ENCODE measurements at places on chromosomes 1 and 21.

DNA sequence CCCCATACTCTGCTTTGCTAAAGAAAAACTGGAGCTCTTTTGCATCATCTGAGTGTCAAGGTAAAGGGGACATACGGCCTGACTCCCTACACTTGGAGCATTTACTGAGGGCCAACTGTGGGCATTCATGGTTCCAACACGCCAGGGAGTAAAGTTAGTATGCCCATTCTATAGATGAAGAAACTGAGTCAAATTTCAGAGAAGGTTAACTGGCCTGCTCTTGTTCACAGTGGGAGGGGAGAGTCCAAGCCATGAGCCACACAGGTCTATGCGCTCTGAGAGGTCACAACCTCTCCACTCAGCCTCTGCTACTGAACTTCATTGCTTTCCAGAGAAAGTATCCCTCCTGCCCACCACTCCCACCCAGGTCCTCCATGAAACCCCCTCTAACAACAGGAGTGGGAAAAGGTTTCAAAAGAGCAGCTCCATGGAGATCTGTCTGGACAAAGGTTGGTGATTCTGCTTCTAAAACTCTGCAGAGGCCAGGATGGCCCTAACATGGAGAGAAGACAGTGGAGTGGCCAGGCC, 6.8 kb upstream of the KCNN3 start:
- no peak for DNase-seq

- no peak for DNase-seq
Observed at GRCh38 chr1:14507262-14507661, 91.2 kb upstream of the KAZN start.

DNA sequence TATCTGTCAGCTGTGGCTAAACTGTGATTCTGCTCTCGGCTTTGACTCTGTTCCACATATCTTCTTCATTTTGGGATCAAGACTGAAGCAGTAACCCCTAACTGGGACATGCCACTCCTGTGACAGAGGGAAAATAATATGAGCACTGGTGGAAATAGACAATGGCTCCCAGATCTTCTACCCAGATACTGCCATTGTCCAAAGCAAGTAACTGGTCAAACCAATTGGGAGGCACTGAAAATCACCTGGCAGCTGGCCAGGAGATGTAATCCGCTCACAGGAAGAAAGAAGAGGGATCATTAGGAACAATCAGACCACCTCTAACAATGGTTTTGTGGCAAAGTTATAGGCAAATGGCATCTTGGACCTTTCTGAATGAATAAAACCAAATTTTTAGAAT, 10.7 kb downstream of the SNX7 start:
- DNase-seq = no peak

- DNase-seq = no peak
Observed at GRCh38 chr1:97989094-97989680, 68.4 kb upstream of the DPYD start.

GRCh38 chr1:112262316-112262715, 133.7 kb upstream of the CTTNBP2NL start:
- DNase-seq = no peak

GRCh38 chr1:21318714-21319159, 28.5 kb upstream of the ECE1 start:
- no peak for DNase-seq

GRCh38 chr1:37481289-37482003, 7.1 kb downstream of the ZC3H12A start:
- no peak for DNase-seq

DNA sequence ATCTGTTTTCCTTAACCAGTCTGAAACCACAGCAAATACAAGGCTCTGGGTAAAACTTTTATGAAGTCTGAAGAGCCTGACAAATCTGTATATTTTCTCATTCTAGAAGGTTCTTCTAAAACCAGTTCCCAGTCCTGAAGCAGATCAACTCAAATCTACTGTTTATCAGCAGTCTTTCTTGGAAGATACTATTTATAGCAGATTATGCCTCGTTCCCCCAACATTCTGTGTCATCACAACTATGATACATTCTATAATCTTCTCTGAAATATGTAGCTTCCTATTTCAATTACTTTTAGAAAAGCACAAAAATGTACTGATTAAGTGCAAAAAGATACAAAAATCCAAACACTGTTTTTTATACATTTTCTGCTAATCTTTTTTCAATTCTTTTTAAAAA, 67.5 kb downstream of the NIBAN1 start:
- DNase-seq = no peak

- no peak for DNase-seq
Observed at GRCh38 chr21:46180079-46180722, 4.1 kb downstream of the SPATC1L start.

- DNase-seq = no peak
Observed at GRCh38 chr21:46144464-46145070, 10.8 kb downstream of the FTCD start.

- DNase-seq = no peak
Observed at GRCh38 chr21:38438462-38438893, 59.8 kb downstream of the ERG start.

DNA sequence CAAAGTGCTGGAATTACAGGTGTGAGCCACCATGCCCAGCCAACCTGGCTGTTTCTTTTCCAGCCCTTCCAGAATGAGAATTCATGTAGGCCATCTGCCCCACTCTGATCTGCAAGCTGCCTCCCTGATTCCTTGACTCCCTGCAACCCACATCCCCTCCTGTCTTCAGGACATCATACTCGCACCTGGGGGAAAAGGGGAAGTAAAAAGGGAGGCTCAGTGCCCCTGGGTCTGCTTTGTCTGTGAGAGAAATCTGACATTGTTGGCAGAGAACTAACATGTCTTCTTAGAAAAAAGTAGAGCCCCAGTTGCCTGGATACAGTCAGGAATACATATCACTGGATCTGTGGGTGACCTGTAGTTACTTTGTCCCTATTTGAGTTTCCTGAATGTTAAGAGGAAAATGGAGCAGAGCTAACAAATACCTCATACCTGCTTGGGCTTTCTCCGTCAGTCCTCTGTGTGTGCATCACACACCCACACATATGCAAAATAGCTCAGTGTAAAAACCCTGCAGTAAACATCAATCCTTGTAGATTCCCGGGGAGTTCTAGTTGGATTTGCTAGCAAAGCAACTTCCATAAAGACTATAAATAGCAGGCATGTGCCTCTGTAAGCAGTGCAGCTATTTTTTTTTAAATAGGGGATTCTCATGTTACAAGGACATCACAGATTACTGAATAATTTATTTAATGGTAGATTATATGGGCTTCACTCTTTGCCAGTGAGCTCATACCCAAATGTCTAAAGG, 62.9 kb downstream of the TEX35 start:
- DNase-seq = no peak

- no peak for DNase-seq
Observed at GRCh38 chr1:12631571-12631970, 12.3 kb upstream of the AADACL4 start.

- no peak for DNase-seq
Observed at GRCh38 chr1:181179987-181180365, 91.5 kb downstream of the IER5 start.

- no peak for DNase-seq
Observed at GRCh38 chr1:20720631-20721091, 2.9 kb upstream of the KIF17 start.

GRCh38 chr1:221078260-221078965, 199.2 kb downstream of the HLX start:
- DNase-seq = no peak

- no peak for DNase-seq
Observed at GRCh38 chr1:243819438-243819839, 30.6 kb downstream of the AKT3 start.

GRCh38 chr1:180533266-180533987, 25.3 kb upstream of the OVAAL start:
- peak; percentile 20 for DNase-seq

- DNase-seq = no peak
Observed at GRCh38 chr1:25831569-25832196, 11.9 kb downstream of the MTFR1L start.

DNA sequence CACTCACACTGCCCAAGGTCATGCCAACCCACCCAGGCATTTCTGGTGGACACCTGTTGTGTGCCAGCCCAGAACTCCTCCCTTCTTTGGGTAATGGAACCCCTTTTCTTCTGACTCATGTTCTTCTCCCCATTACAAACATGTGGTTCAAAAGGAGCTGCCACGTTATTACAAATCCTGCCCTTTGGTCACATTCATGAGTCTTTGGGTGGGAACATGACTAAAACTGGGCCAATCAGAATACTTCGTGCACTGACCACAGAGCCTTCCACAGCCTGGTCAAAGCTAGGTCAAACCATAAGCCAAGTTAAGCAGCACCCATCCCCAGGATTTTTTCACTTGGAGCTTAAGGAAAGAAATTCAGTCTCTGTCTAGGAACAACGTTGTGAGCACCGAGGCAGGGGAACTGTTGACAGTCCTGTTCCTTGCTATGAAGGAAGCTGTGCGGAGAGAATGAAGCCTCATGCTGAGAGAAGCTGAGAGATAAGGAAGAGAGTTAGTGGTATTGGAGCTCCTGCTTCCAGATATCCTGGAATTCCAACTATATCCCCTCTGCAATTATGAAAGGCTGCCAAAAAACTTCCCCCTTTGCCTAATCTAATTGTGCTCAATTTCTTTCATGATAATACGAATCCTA, 46.8 kb upstream of the DIPK1A start:
- no peak for DNase-seq

GRCh38 chr1:41734201-41734970, 184.3 kb downstream of the HIVEP3 start:
- DNase-seq = no peak

- DNase-seq = no peak
Observed at GRCh38 chr1:193472838-193473398, 286.5 kb upstream of the B3GALT2 start.

DNA sequence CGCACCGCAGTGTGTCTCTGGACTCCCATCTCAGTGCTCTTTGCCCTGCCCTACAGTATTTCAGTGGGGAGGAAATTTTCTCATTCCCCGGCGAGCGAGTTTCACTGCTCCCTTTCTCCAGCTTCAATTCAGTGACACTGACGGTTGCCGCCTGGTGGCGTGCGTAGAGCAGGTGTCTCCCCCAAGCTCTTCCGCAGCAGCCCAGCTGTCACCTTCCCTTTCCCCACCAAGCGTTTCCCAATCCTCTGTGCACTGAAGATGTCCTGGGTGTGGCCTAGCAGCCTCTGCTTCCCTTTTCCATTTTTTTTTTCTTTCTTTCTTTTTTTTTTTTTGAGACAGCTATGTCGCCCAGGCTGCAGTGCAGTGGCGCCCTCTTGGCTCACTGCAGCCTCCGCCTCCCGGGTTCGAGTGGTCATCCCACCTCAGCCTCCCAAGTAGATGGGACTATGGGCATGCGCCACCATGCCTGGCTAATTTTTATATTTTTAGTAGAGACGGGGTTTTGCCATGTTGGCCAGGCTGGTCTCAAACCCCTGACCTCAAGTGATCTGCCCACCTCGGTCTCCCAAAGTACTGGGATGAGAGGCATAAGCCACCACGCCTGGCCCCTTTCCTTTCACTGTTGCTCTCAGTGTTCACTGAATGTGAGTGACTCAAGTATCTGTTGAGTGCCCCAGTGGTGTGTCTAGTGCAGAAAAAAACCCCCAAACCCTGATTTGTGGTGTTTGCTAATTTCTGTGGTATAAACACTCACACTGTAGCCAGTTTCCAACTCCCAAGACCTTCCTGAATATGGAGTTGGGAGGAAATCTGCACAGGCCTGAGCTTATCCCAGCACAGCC, 30.1 kb downstream of the TNFRSF1B start:
- DNase-seq = no peak

- no peak for DNase-seq
Observed at GRCh38 chr1:183173828-183174227, 12.2 kb upstream of the LAMC2 start.

DNA sequence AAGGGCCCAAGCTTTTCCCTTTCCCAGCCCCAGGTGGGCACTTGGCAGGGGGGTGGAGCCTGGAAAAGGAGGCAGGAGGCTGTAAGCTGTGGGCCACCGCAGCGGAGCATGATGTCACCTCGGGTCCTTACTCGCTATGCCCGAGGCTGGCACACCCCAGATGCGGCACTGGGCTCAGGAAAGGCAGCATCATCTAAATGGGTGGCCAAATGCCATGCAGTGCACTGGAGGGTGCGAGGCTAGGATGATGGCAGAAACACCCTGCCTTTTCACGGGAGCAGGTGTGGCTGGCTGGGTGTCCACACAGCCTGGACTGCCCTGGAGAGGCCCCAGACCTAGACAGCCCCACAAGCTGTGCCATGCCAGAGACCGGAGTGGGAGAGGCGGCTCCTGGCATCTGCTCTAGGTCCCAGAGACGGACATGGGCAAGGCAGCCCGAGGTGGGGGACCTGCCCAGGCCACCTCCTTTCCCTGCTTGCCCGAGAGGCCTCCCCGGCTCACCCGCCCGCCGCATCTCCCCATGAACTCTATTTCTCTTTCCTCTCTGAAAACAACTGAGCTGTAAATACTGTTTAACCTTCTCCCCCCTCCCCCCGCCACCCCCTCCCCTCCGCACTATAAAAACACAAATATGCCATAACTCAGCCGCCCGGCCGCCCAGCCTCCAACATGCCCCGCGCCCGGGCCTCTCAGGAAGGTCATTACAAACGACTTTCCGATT, 124.7 kb downstream of the CASZ1 start:
- no peak for DNase-seq

DNA sequence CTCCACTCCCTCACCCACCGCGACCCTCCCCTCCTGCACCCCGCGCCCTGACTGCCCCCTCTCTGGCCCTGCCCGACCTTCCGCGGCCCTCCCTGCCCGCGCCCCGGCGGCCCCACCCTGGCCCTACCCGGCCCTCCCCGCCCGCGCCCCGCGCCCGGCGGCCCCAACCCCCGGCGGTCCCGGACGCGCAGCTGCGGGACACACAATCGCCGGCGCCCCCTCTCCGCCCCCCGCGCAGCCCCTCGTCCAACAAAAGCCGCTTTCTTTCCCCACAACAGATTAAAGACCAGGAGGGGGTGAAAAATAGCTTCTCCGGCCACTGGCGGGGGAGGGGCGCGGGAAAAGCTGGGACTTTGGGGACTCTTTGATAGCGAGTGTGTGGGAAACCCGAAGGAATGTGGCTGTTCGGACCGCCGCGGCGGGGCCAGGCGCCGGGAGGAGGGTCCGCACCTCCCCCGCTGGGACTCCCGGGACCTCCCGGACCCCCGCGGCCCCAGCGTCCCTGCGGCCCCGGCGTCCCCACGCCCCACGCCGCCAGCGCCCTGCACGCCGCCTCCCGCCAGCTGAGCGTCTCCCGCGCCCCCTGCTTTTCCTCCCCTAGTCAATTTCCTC, 8.8 kb upstream of the ID3 start:
- DNase-seq = peak; percentile 67

Data from caudate nucleus (tissue), 63 donors.